LoVo (cell line): ENCODE measurements at places on chromosomes 12 and 14.

- no peak for DNase-seq
Measured at GRCh38 chr12:68102163-68102562, 57.4 kb downstream of the IFNG start.

GRCh38 chr12:49984476-49985359 is 12.0 kb downstream of the AQP6 start:
- no peak for DNase-seq

DNA sequence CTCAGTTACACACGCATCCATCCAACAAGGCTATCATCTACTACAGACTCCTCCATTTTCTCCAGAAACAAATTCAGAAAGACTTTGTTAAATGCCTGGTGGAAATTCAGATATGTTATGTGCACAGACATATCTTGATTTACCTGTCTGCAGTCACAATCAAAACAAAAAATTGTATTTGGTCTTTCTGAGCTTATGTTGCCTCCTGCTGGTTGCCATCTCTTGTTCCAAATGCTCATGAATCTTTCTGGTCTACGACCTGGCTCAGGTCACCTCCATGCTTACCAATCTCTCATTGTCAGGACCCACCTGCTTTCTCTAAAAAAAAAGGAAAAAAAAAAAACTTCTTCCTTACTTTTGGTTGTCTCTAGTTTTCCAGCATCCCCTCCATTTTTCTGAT is 169.2 kb upstream of the PLXNC1 start:
- peak; percentile 31 for DNase-seq

DNA sequence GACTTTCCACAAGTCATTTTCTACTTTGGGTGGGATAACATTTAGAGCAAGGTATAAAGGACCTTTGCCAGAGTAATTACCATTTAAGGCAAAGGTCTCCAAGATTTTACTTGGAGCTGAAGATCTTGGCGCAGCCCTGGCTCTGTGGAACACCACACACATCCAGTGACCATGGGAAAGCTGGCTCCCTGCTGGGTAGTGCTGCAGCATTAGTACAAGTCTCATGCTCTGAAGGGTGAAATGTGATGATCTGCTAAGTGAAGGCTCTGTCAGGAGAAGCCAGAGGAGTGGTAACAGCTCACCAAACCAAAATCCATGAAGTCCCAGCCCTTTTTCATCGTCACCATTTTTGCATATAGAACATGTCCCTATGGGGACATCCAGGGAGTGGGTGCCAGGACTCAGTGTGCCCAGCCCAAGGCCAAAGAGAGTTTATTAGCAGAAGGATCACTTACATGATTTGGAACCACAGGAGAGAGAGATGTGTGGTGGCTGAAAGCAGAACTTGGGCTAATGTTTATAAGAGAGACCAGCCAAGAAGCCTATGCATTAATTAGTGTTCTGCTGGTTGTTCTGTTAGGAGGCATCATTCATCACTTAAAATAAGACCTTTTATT is 110.7 kb downstream of the SLC38A6 start:
- no peak for DNase-seq

DNA sequence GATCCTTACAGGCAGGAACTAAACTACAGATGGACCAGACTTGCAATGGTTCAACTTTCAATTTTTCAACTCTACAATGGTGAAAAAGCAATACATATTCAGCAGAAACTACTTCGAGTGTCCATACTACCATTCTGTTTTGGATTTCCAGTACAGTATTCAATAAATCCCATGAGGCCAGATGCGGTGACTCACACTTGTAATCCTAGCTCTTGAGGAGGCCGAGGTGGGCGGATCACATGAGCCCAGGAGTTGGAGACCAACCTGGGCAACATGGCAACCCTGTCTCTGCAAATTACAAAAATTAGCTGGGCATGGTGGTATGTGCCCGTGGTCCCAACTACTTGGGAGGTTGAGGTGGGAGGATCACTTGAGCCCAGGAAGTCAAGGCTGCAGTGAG is 336.1 kb downstream of the MED13L start:
- DNase-seq = no peak

GRCh38 chr14:104388011-104388521 is 191.5 kb upstream of the C14orf180 start:
- no peak for DNase-seq

- DNase-seq = no peak
Measured at GRCh38 chr14:93981316-93982229, 5.2 kb upstream of the ASB2 start.

DNA sequence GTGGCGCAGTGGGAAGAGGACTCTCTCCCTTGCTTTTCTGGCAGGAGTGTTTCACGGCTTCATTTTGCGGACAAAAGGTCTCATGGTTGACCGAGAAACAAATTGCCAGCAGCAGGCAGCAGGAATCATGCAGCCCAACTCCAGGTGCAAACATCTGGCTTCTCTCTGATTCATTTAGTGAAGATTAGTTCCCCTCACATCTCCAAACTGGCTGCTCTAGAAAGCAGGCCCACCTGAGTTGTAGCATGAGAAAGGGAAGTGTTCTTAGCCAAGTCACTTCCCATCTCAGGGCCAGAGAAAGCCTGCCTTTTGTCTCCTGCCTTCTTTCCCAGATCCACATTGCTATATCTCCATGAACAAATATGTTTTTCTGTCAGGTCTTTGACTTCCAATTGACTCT is 120.8 kb upstream of the CCDC196 start:
- DNase-seq = no peak

DNA sequence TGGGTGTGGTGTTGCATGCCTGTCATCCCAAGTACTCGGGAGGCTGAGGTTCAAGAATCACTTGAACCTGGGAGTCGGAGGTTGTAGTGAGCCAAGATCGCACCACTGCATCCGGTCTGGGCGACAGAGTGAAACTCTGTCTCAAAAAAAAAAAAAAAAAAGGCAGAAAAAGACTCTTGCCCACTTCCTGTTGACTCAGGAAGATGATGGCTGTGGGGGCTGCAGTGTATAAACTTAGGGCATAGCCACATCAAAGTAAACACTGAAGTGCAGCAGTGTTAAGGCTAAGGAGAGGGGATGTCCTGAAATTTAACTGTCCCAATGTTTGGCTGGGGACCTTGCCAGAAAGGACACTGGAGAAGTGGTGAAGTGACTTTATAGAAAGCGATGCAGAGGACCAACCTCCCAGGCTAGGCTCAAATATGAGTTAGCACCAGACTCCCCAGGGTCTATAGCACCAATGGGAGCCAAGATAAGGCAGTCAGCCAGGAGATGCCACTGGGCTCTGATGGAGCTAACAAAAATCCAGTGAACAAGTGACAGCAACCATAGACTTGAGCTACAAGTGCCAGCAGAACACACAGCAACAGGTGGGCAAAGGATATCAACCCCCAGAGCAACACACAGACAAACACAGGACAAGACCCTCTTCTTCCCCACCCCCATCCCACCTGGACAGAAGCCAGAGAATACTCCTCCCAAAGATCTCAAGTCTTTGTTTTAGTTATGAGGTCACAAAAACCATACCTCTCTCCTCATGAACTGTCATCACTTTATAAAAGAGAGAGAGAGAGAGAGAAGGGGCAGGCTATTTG is 28.0 kb downstream of the NELL2 start:
- no peak for DNase-seq

- no peak for DNase-seq
Measured at GRCh38 chr12:93776581-93777018, 99.4 kb downstream of the CRADD start.

DNA sequence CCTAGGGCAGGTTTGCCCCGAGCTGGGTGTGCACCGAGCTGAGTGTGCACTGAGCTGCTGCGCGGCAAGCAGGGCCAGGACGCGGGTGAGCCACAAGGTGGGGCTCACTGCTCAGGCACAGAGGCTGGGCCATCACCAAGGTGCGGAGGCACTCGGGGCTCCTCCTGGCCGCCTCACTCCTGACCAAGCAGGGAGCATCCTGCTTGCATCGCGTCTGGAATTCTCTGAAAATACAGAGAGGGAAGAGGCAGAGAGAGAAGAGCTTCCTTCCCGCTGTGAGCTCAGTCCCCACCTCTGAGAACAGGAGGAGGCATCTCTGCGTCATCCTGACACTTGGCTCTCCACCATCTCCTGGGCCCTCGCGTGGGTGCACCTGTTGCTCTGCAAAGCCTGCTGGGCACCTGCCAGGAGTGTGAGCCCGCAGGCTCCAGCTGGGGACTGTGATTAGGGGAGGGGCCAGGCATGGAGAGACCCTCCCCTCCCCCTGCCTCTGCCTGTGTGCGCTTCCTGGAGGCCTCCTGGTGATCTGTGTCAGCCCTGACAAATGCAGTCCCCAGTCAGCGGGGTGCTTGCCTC is 116.3 kb downstream of the GLT1D1 start:
- DNase-seq = no peak

GRCh38 chr12:16093825-16094224 is 182.7 kb downstream of the DERA start:
- DNase-seq = no peak

DNA sequence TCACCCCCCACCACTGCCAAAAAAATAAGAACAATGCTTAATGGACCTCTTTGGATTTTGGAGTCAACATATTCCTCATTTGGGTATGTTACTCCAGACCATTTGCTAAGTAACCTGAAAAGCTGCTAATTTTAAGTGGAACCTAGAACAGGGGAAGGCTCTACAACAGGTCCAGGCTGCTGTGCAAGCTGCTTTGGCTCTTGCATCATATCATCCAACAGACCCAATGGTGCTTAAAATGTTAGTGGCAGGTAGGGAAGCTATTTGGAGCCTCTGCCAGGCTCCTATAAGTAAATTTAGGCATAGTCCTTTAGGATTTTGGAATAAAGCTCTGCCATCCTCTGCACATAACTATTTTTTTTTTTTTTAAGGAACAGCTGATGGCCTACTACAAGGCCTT is 132.2 kb upstream of the PMCH start:
- no peak for DNase-seq

GRCh38 chr12:12723149-12723680 is 6.0 kb downstream of the CDKN1B start:
- peak; percentile 19 for DNase-seq

DNA sequence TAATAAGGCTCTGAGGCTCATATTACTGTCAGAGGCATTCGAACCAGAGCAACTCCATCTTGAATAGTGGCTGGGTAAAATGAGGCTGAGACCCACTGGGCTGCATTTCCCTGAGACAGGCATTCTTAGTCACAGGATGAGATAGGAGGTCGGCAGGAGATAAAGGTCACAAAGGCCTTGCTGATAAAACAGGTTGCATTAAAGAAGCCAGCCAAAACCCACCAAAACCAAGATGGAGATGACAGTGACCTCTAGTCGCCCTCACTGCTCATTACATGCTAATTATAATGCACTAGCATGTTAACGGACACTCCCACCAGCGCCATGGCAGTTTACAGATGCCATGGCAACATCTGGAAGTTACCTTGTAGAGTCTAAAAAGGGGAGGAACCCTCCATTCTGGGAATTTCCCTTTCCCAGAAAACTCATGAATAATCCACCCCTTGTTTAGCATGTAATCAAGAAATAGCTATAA is 18.1 kb upstream of the PRICKLE1 start:
- DNase-seq = no peak

DNA sequence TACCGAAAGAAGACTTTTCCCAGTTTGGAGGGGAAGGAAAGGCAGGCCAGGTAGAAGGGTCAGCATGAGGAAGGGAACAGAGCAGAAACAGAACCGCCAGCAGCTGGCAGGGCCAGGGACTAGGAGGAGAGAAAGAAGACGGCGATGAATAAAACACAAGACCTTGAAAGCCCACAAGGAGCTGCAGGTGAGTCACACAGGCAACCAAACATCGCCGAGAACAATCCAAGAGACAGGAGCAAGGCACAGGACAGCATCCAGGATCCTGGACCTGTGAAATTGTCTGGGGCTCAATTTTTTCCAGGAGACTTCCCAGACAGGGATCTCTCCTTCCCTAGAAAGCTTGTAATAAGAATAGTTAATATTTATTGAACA is 47.3 kb downstream of the NUAK1 start:
- no peak for DNase-seq

GRCh38 chr12:114355389-114356088 is 50.4 kb downstream of the TBX5 start:
- no peak for DNase-seq
